ENCODE measurements at places on chromosomes 11 and 22. TPM values are rescaled to one million over a fixed set of nuclear protein-coding genes. Genes with fewer than 3 reads are reported as not detected.

Gene SESN3
- 0.86 TPM for total RNA-seq

Gene ZNF214
- total RNA-seq: 1.9 TPM

Gene TNNT3
- total RNA-seq: not detected

Gene OR52B6
- not detected for total RNA-seq

Gene SAA1
- not detected for total RNA-seq

Gene RFPL1
- not detected for total RNA-seq

Gene NRIP3
- 0.07 TPM for total RNA-seq

Gene RFPL2
- total RNA-seq: not detected

Gene HEPHL1
- 0.07 TPM for total RNA-seq

Gene LRRC32
- total RNA-seq: not detected

Gene FLRT1
- total RNA-seq: 0.02 TPM

Gene KCNJ5
- total RNA-seq: not detected

Gene OVOL1
- total RNA-seq: not detected

Gene TSSK2
- total RNA-seq: not detected

- DNase-seq: no peak
- H3K27ac ChIP-seq: no peak overlapping the region
- no peaks in the 10 kb centered on the region for H3K4me1 ChIP-seq
- H3K27me3 ChIP-seq: peaks cover 5% of the 10 kb centered on the region
Observed at GRCh38 chr11:44374001-44374400, 64.1 kb upstream of the ALX4 start.

- no peaks in the 10 kb centered on the region for H3K36me3 ChIP-seq
- H3K4me1 ChIP-seq: no peaks in the 10 kb centered on the region
- no peak overlapping the region for H3K27ac ChIP-seq
- no peak overlapping the region for H3K4me3 ChIP-seq
- DNase-seq: no peak
- H3K27me3 ChIP-seq: no peaks in the 10 kb centered on the region
Observed at GRCh38 chr11:13602844-13603243, 65.6 kb upstream of the FAR1 start.

DNA sequence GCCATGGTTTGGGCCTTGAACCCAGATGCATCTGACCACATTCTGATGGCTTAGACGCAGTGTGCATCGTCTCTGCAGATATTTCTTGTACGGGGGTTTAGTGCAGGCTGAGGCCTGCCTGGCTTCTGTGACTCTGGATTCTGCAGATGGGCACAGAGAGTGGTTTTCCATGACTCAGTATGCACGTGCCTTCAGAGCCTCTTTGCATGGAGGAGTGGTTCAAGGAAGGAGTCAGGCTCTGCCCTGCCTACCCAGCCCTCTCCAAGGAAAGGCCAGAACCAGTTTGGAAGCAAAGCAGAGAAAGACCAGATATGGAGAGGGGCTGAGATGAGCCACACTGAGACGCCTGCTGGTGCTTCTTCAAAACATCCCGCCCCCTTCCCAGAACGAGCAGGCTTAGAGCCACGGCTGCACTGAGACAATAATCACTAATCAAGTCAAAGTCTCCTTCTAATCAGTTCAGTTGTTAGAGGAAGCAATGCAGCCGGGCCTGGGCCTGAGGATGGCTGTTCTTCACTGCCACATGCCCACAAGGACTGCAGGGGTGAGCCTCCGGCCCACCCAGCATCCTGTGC, 308.9 kb downstream of the NXPE2 start:
- peaks cover 29% of the 10 kb centered on the region for H3K27me3 ChIP-seq
- H3K4me1 ChIP-seq: no peaks in the 10 kb centered on the region
- no peaks in the 10 kb centered on the region for H3K36me3 ChIP-seq
- no peak for DNase-seq
- H3K27ac ChIP-seq: no peak overlapping the region

- H3K36me3 ChIP-seq: no peaks in the 10 kb centered on the region
- H3K4me3 ChIP-seq: no peak overlapping the region
- H3K27ac ChIP-seq: no peak overlapping the region
- no peak for DNase-seq
- no peaks in the 10 kb centered on the region for H3K4me1 ChIP-seq
Observed at GRCh38 chr11:34013898-34014571, 37.5 kb upstream of the CAPRIN1 start.

DNA sequence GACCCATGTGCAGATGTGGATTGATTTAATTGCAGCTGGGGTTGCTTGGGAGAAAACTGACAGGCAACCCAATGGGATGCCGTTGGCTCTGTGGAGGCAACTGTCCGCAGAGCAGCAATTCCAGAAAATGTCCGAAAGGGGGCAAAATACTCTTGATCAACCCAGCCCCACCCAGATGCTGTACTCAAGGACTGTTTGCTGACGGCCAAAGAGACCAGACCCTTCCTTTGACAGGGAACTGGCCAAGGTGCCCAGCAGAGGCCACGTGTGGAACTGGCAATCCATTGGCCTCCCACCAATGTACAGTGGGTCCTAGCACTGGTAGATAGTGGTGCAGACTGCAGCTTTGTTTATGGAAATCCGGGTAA, 29.7 kb upstream of the KCNA4 start:
- no peaks in the 10 kb centered on the region for H3K27me3 ChIP-seq
- no peak overlapping the region for H3K4me3 ChIP-seq
- H3K27ac ChIP-seq: no peak overlapping the region
- no peaks in the 10 kb centered on the region for H3K36me3 ChIP-seq
- DNase-seq: no peak

- no peaks in the 10 kb centered on the region for H3K4me1 ChIP-seq
- no peak overlapping the region for H3K4me3 ChIP-seq
- no peak overlapping the region for H3K27ac ChIP-seq
- peaks cover 25% of the 10 kb centered on the region for H3K27me3 ChIP-seq
Observed at GRCh38 chr11:68680541-68681231, 3.7 kb upstream of the GAL start.

DNA sequence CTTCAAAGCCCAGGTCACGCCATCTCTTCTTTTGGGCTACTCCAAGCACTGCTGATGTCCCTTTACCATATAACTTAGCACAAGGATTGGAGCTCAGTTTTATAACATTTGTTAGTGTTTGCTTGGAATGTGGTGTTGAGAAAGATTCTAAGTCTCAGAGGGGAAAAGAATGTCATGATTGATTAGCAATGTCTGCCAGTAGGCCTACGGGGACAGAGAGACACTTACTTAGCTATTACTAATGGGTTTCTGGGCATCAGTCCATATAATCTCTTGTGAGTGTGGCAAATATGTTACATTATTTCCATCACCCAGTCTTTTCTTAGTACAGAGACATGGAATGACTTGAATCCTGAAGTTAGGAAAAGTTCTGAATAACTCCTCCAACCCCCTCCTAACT, 75.4 kb upstream of the FSHB start:
- no peak for DNase-seq
- H3K27ac ChIP-seq: no peak overlapping the region
- no peak overlapping the region for H3K4me3 ChIP-seq
- no peaks in the 10 kb centered on the region for H3K27me3 ChIP-seq

GRCh38 chr11:85875505-85875904, 20.3 kb downstream of the CCDC83 start:
- no peaks in the 10 kb centered on the region for H3K36me3 ChIP-seq
- H3K27ac ChIP-seq: no peak overlapping the region
- H3K4me3 ChIP-seq: no peak overlapping the region

- no peak for DNase-seq
- H3K4me3 ChIP-seq: no peak overlapping the region
- H3K36me3 ChIP-seq: peaks cover 22% of the 10 kb centered on the region
- no peaks in the 10 kb centered on the region for H3K4me1 ChIP-seq
- no peaks in the 10 kb centered on the region for H3K27me3 ChIP-seq
Observed at GRCh38 chr22:23708270-23708669, 17.5 kb downstream of the RGL4 start.

DNA sequence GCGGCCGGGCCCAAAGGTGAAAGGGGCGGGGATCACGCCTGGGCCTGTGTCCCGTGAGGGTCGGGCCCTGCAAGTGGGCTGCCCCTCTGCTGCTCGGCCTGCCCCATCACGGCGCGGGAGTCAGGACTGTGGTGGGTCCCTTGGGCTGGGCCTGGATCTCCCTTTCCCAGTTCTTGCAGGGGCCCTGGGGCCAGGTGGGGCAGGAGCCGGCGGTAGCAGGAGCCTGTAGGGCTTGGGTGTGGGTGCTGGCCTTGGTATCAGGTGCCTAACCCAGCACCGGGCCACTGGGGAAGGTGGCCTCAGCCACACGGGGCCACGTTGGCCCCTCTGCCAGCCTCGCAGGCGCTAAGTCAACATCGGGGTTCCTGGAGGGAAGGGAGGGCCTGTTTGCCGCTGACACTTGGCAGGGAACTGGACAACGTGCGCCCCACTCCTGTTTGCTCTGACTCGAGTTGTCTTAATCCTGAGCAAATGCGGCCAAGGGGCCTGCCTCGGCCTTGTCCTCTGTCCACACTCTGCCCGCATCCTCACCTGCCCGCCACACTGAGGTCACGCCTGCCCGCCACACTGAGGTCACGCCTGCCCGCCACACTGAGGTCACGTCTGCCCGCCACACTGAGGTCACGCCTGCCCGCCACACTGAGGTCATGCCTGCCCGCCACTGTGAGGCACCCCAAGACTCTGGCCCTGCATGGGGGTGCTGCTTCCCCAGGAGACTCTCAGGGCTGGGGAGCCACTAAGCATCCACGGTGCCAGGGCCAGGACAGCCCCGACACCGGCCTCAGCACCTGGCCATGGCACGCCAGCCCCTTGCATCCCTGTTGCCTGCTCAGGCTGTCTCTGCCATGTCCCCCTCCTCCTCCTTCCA, 14.2 kb upstream of the MUC5B start:
- H3K4me3 ChIP-seq: no peak overlapping the region
- peaks cover 29% of the 10 kb centered on the region for H3K27me3 ChIP-seq
- no peak overlapping the region for H3K27ac ChIP-seq
- H3K4me1 ChIP-seq: 0 out of 2 replicates have a peak, but pooled peaks cover 5% of the 10 kb centered on the region
- DNase-seq: no peak
- no peaks in the 10 kb centered on the region for H3K36me3 ChIP-seq

DNA sequence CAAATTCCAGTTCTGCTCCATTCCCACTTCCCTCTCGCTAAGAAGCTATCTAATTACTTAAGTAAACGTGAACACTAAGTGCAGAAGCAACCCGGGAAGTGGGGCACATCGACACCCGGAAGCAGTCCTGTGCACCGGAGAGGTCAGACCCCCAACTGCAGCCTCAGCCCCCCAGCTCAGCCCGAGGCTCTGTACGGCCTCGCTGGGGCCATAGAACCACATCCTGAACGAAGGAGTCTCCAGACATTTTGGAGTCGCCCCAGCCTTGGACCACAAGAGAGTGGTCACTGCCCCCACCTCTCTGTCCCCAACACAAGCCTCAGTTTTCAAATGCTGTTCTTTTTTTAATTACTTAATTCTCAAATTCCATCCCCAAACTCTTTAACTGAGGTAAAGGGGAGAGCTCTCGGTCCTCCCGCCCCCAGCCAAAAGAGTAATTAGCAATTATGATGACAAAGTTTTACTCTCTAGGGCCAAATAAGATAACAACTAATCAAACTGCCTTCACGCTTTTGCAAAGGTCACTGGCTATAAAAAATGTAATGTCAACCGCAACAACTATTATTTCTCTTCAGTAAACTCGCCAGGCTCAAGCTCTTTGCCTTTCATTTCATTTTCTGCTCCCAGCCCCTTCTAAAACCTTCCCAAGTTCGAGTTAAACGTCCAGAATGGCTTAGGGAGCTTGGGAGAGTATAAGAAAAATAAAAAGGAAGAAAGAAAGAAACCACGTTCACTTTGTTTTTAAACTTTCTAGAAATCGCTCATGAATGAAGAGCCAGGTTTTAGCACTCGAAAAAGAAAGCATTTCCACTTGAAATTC, 2.2 kb downstream of the PAX6 start:
- peaks cover 41% of the 10 kb centered on the region for H3K4me1 ChIP-seq
- H3K27me3 ChIP-seq: peaks cover 20% of the 10 kb centered on the region
- no peak overlapping the region for H3K4me3 ChIP-seq
- no peak overlapping the region for H3K27ac ChIP-seq

- H3K4me3 ChIP-seq: no peak overlapping the region
- no peaks in the 10 kb centered on the region for H3K36me3 ChIP-seq
- DNase-seq: no peak
- H3K27ac ChIP-seq: no peak overlapping the region
- no peaks in the 10 kb centered on the region for H3K4me1 ChIP-seq
- H3K27me3 ChIP-seq: peaks cover 1% of the 10 kb centered on the region
Observed at GRCh38 chr22:24813861-24814770, 8.1 kb downstream of the SGSM1 start.

DNA sequence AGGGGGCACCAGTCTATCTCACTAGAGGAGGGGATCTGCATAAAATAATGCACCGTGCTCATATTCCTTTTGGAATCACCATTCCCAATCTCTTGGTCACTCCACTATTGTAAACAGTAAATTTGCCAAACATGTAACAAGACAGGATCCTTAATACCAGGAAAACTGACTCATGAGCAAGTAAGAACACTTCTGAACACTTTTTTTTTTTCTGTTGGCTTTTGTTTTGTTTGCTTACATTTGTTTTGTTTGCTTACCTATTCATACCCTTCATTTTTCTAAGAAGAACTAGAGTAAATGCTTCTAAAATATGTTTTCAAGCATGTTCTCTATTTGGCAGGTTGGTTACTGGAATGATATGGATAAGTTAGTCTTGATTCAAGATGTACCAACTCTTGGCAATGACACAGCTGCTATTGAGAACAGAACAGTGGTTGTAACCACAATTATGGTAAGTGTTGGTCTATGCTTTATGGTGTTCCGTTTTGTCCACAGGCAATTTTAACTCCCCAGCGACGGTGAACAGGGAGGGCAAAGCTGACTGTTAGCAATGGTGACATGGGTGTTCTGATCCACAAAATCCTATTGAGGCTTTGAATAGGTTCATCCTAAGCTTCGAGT, 111.8 kb downstream of the MSANTD4 start:
- H3K27me3 ChIP-seq: no peaks in the 10 kb centered on the region
- H3K4me1 ChIP-seq: no peaks in the 10 kb centered on the region
- H3K27ac ChIP-seq: no peak overlapping the region

DNA sequence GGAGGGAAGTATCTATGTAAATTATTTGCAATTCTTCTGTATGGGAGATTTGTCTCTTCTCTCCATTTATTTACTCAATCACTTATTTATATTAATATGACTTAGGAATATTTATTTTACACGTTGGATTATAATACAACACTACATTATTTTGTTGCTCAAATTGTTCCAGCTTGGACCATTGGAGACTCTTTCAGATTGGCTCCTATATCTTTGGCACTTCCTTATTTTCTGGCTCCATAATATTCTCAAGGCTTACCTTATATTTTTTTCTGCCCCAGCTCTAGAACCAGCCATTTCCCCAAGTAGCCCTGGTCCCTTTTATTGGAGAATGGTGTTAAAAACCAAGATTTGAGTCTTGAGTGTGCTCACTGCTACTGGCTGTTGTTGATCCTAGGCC, 101.9 kb downstream of the LRRC32 start:
- H3K36me3 ChIP-seq: no peaks in the 10 kb centered on the region
- H3K4me3 ChIP-seq: no peak overlapping the region
- no peaks in the 10 kb centered on the region for H3K4me1 ChIP-seq
- H3K27me3 ChIP-seq: no peaks in the 10 kb centered on the region

GRCh38 chr22:39308614-39309363, 10.6 kb downstream of the RPL3 start:
- no peak for DNase-seq
- H3K4me1 ChIP-seq: peaks cover 52% of the 10 kb centered on the region
- H3K27ac ChIP-seq: no peak overlapping the region
- no peak overlapping the region for H3K4me3 ChIP-seq
- H3K36me3 ChIP-seq: peaks cover 11% of the 10 kb centered on the region
- no peaks in the 10 kb centered on the region for H3K27me3 ChIP-seq

- no peak overlapping the region for H3K27ac ChIP-seq
- H3K4me3 ChIP-seq: no peak overlapping the region
- peaks cover 12% of the 10 kb centered on the region for H3K36me3 ChIP-seq
- no peak for DNase-seq
Observed at GRCh38 chr22:20406686-20407408, 12.9 kb downstream of the ZNF74 start.

Data from HepG2 (cell line).